ENCODE measurements at places on chromosomes 3 and 15.

DNA sequence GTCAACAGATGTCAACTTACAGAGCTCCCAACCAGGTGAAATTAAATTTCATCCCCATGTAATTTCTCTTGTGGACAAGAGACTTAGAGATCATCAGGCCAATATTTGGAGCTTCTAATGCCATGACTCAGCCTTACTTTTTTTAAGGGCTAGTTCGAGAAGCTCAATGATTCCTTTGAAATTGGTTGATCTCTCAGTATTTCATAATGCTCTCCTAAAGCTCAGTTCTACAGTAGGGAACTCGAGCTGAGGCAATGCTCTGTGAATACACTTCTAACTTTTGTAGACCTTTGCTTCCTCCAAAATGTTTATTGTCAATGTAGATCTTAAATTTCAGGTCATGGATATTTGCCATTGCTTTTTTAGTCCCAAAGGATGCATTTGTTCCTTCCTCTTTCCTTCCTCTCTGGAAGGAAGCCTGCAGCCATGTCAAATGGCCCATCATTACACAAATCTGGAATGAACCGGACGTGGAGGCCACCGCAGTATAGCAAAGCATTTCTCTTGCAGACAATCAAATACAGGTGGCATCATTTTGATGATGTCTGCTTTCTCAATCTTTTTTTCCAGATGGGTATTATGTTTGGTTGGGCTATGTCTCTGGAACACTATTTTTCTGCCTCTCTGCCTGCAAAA is 28.3 kb downstream of the STARD5 start:
- DNase-seq = no peak

- no peak for DNase-seq
These were observed 43.1 kb downstream of the AMOTL2 start for GRCh38 chr3:134330883-134331810.

GRCh38 chr15:81813215-81813614 is 232.6 kb downstream of the MEX3B start:
- no peak for DNase-seq

GRCh38 chr15:75028991-75029377 is 5.6 kb downstream of the PPCDC start:
- no peak for DNase-seq

DNA sequence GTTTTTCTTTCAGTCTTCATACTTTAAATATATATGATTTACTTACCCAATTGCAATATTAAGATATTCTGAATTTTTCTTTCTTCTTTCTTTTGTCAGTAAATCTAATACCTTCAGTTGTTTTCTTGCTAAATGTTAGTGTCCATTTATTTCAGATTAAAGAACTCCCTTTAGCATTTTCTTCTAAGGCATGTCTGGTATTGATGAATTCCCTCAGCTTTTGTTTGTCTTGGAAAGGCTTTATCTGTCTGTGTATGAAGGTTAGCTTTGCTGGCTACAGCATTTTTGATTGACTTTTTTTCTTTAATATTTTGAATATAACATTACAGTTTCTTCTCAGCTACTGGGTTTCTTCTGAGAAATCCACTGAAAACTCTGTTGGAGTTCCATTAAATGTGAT is 64.0 kb upstream of the PLSCR4 start:
- DNase-seq = no peak

DNA sequence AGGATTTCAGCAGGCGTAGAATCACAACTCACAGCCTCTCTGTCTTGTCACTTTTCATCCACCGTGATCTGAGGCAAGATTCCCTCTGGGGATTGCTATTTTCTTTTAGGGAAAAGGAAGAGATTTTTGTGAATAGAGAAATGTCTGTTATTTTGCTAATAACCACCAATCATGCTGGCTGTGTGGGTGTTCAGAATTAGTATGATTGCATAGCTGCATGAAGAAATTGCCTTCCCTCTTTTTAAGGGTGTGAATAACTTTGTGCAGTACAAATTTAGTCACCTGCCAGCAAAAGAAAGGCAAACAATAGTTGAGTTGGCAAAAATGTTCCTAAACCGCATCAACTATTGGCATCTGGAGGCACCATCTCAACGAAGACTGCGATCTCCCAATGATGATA is 60.8 kb downstream of the KAT2B start:
- DNase-seq = no peak

DNA sequence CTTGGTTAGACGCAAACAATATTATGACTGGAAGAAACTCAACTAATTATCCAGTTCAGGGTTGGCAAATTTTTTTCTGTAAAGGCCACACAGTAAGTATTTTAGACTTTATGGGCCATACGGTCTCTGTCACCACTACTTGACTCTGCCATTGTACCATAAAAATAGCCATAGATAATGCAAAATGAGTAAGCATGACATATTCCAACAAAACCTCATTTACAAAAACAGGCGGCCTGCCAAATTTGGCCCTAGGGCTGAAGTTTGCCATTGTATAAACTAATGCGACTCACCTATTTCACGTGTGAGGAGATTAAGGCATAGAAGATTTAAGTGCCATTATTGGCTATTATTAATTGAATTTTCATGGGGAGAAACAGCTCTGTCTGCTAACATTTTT is 116.8 kb upstream of the CNTN6 start:
- DNase-seq = no peak

GRCh38 chr15:40163657-40164416 is 3.0 kb downstream of the BUB1B start:
- no peak for DNase-seq

GRCh38 chr15:90194655-90195054 is 6.5 kb upstream of the SEMA4B start:
- DNase-seq = no peak

DNA sequence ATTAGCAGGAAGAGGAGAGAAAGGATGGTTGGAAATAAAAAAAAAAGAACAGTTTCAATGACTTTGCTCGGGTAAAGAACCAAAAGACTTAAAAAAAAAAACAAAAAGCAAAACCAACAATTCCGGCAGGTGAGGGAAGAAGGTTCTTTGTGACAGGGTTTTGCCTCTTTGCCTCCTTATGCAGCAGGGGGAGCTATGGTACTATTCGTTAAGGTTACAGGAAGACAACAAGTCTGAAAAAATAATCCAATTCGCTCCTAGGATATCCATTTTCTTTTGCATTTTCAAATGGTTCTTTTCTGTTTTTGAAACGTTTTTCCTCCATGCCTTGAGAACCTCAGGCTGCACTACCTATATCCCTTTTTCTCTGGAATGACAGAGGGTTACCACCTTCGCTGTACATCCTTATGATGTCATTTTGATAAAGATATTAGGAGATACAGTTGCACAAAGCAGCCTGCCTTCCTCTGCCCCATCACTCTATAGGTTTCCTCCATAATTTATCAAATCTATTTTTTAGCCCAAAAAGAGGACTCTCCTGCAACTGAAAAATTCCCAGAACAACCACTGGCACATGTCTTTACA is 55.0 kb downstream of the CFAP20DC start:
- peak; percentile 60 for DNase-seq

DNA sequence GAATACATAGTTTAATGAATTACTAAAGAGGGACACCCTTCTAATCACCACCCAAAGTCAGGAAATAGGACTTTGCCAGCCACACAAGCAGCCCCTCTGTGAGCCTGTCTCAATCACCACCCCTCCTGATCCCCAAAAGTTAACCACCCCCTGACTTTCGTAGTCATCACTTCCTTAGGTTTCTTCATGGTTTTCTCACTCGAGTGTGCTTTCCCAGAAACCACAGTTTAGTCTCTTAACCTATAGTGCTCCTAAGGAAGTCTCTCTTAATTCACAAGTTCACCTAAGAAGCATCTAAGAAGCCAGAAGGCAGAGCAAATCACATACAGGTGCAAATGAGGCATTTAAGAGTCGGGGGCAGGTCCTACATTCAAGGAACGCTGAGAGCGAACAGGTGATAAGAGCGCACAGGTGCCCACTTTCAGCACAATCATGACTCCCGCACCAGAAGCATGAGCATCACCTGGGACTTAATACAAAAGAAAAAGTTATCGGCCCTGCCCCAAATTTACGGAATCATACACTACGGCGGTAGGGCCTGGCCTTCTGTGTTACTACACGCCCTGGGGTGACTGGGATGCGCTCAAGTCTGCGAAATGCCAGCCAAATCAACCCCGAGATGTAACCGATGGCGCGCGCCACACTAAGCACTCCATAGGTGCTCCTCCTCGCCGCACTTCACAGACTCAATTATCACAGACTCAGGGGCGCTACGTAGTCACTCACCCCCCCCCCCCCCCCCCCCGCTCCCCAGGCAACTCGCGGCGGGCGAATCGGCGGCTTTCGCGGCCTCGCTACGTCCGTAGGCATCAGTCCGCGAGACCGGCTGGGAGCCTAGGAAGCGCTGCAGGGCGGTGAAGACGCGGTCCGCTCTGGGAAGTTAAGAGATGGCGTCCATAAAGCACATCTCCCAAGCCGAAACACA is 815 bp downstream of the ULK4 start:
- peak; percentile 35 for DNase-seq

- no peak for DNase-seq
These were observed 55.0 kb upstream of the NMNAT3 start for GRCh38 chr3:139732729-139733128.

- no peak for DNase-seq
These were observed 753 bp upstream of the FES start for GRCh38 chr15:90883526-90883975.

- DNase-seq = peak; percentile 51
These were observed 12.3 kb downstream of the CPNE9 start for GRCh38 chr3:9715764-9716437.

- DNase-seq = no peak
These were observed 156.2 kb downstream of the ZMAT3 start for GRCh38 chr3:178915365-178915764.

GRCh38 chr3:168070919-168071318 is 24.8 kb downstream of the GOLIM4 start:
- DNase-seq = no peak

DNA sequence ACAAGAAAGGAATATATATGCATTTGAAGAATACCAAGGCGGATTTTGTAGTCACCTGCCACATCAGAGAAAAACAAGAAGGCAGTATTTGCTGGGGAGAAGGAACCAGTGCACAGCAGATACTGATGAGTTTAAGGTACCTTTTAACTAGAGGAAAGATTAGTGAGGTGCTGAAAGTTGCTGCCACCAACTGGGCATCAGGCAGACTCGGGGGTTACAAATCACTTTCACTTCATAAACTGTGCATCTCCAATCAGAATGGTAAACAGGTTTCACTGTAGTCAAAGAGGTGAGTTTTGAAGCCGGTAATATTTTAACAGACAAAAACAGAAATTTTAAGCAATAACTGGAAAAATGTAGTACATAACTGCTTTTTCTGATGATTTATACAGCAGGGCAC is 4.1 kb downstream of the FBN1 start:
- peak; percentile 17 for DNase-seq

DNA sequence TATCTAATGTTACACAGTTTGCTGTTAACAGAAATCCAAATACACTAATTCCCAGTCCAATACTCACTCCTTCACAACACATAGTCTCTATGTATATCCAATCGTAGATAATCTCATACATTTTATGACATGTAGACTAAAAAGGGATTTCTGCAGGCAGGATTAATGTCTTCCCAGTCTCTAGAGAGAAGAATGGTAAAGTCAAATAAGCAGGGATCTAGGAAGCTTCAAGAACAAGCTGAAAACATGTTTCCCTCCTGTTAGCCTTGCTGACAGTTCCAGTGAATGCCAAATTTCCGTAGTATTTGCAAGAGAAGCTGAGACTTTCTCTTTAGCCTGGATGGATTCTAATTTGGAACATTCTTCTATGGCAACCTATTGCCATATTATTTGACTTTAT is 500.1 kb downstream of the IGSF11 start:
- no peak for DNase-seq

DNA sequence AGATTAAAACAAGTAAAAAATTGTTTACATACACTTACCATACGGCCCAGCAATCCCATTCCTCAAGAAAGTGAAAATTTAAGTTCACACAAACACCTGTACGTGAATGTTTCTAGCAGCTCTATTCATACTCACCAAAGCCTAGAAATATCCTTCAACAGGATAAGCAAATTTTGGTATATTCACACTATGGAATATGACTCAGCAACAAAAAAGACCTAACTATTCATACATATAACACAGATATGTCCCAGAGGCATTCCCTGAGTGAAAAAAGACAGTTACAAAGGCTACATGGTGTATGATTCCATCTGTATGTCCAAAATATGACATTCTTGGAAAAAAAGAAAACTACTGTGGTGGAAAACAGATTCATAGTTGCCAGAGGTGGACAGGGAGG is 40.1 kb upstream of the THUMPD3 start:
- DNase-seq = no peak

GRCh38 chr15:29008846-29009245 is 123.1 kb downstream of the APBA2 start:
- no peak for DNase-seq

GRCh38 chr3:58588030-58588614 is 10.9 kb upstream of the FAM107A start:
- no peak for DNase-seq

- DNase-seq = no peak
These were observed 27.5 kb downstream of the POLG start for GRCh38 chr15:89307046-89307587.

GRCh38 chr3:68207327-68207726 is 552.9 kb upstream of the SUCLG2 start:
- no peak for DNase-seq

Data from SK-N-DZ (cell line).